ENCODE measurements at places on chromosomes 5 and 9.

DNA sequence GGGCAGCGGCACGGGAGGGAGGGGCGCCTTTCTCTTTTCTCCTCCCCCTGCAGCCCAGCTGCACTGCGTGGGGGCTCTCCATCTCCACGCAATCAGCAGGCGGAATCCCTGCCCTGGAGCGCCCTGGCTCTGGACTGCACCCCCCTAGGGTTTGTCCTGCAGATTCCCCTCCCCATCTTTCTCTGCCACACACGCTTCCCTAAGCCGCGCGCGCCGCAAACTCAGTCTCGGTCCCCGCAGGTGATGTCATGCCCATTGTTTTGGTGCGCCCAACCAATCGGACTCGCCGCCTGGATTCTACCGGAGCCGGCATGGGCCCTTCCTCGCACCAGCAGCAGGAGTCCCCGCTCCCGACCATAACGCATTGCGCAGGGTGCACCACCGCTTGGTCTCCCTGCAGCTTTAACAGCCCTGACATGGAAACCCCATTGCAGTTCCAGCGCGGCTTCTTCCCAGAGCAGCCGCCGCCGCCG lies at the start of gene KCNN2:
Gene KCNN2 (plus strand): TSS at position 347 of the 473 bp plus-strand sequence. CDS start 70 bp downstream, at position 417.
- peak; percentile 79 for DNase-seq

- no peak for DNase-seq
Observed at GRCh38 chr9:129177443-129177790, 644 bp downstream of the IER5L start.

GRCh38 chr9:7173139-7173538 lies 415.4 kb downstream of the KDM4C start:
- no peak for DNase-seq

DNA sequence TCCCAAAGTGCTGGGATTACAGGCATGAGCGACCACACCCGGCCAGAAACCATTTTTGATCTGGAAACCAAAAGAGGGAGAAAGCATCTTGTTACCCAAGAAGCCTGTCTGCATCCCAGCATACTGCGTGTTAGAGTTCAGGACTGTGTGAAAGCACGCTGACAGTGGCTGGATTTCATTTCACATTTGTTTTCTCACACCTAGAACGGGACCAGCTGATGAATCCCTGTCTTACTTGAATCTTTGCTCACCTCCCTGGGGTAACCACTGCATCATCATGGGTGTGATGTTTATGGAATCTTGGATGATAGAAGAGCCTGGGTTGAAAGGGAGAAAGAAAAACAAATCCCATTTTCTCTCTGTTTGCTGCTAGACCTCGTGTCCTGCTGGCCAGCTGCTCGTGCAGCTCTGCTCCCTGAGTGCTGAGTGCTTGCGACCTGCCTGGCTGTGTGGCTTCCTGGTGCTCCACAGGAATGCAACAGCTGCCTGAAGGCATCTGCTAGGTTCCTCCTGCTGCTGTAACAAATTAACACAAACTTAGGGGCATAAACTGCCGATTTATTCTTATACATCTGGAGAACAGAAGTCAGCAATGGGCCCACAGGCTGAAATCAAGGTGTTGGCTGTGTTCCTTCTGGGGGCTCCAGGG lies 378.3 kb upstream of the DAP start:
- DNase-seq: no peak

GRCh38 chr5:78515670-78516069 lies 132.9 kb downstream of the LHFPL2 start:
- no peak for DNase-seq

DNA sequence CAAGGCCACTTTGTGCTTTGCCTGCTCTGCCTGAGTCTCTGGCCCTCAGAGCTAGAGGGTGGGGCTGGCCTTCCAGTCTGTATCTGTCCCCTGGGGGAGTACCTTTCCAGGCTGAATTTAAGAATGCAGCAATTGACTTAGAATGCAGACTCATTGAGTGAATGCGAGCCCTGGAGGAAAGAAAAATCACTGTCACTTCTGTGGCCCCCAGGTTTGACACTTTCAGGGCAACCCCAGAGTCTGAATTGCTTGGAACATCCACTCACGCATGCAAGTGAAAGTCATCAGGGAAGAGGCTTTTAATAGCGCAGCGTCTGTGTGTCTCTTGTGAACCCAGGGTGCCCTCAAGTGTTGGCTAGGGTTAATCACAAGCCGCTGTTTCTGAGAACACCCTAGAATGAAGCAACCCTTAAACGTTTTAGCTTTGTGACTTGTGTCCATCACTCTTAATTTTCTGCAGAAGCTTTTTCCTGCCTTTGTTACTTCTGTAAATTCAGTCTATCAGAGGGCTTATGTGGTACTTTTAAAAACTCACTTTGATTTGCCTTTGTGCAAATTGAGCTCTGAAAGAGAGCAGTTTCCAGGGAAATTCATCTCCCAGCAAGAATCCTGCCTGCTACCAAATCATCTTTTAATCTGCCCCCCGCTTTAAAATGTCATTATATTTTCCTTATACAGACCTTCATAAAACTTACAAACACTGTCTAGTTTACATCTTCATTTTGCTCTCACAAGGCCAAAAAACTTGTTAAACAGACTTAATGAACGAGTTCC lies 146.8 kb upstream of the IQGAP2 start:
- DNase-seq: peak; percentile 5

GRCh38 chr5:76163111-76163628 lies 80.0 kb downstream of the SV2C start:
- DNase-seq: no peak

- DNase-seq: no peak
Observed at GRCh38 chr9:87372356-87372851, 125.3 kb upstream of the DAPK1 start.

DNA sequence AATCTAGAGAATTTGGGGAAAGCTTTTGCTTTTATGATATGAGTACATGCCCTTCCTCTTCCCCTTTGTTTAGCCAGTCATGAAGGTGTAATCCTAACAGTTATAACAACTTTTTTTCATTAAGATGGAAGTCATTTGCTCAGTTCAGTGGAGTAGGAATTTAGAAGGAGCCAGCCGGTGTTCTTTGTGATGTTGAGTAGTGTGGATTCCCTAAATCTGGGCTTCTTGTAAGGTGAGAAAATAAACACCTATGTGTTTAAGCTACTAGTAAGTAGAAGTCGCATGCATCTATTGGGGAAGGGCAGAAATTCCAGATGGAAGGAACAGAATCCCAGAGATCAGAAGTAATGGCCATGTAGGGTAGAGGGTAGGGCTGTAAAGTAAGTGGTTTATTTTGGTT lies 13.6 kb upstream of the CNTLN start:
- DNase-seq: no peak

GRCh38 chr9:116380496-116380995 lies 227.0 kb downstream of the PAPPA start:
- no peak for DNase-seq

DNA sequence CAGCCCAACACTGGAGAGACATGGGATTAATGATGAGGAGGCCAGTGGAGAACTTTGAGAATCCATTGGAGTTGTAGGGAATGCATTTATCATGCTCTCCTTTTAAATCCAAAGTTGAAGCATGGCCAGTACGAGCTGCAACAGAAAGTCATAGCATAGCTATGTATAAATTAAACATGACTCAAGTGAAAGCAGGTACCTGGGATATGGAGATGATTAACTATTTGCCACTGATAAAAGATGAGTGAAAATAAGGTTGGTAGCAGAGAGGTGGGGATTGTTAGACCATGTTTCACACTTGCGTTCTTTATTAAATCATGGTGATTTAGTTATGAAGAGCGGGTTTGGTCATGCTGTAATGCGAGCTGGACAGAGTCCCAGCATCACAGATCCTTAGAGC lies 189.6 kb downstream of the ARHGEF28 start:
- no peak for DNase-seq

- no peak for DNase-seq
Observed at GRCh38 chr9:95012035-95012708, 285.7 kb downstream of the AOPEP start.

- DNase-seq: no peak
Observed at GRCh38 chr5:4584982-4585381, 555.1 kb upstream of the ADAMTS16 start.

DNA sequence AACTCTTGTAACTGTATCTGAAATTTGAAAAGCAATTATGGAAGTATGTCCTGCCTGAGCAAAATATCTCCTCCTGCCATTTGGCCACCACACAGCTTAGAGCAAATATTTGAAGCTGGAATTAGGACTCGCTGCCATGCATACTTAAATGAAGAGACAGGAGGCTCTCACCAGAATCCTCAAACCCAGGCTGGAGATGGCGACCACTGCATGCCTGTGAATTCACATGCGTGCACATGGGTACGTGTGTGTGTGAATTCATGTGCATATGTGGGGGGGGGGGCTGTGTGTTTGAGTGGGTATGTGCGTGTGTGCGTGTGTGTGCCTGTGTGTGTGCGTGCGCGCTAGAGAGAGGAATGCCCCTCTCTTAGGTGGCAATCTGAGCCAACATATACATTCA lies 84.1 kb upstream of the IRX1 start:
- DNase-seq: no peak

- DNase-seq: no peak
Observed at GRCh38 chr9:27963836-27964235, 390.6 kb upstream of the C9orf72 start.

DNA sequence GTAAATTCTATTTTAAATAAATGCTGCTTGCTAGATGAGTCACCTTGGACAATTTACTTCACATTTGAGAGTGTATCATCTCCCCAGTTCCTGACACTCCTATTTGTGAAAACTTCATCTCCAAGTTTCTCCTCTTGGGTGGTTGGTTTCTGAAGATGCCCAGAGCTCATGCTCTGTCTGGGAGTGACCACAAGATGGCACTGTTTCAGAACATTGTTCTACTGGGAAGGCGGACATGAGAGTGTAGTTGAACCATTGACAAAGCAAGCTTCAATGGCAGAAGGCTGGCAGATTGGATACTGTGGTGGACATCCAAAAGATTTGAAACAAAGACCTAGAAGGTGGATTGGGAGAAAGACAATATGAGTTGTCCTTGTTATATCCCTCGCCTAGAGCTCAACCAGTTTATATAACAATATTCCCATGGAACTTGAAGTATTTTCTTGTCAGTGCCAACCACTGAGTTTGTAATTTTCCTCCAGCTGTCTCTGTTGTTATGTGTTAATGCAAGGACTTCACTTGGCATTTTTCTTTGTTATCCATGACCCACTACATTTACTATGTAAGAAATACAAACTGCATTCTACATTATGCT lies 234.3 kb upstream of the ANKH start:
- DNase-seq: no peak

GRCh38 chr5:91264311-91265051 lies 118.6 kb downstream of the ARRDC3 start:
- DNase-seq: no peak

DNA sequence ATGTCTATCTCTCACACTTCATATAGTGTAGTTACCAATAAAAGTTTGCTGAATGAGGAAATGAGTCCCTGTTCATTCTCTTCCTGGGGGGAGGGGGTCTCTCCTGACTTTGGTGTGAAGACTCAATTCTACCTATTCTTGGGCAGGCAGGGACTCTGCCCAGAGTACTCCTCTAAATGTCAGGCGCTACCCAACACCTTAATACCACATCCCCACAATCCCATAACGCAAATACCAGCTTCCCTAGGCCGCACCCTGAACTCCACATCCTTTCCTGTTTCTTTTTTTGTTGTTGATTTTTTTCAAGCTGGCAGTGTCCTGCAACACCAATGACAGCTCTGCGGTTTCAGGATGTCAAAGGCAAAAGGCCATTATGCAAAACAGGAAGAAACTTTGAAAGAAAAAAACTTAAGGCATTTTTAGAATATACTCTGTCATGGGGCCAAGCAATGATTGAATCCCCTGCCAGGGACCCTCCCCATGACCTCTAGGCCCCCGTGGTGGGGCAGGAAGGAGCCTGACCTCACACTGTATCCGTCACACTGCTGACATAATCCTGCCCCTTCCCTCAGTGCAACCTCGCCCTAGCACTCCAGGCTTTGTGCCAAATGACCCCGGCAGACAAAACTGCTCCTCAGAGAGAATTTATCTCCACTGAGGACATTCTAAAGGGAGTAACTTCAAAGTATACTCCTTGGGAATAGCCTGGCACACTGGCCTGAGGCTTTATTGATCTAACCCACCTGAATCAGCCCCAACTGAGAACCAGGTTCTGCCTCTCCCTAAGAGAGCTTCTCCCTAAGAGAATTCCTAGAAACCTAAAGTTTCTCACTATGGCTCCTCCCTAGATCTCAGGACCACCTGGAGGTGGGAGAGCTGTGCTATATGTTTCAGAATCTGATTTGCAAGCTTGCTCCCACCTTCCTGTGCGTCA lies 8.0 kb downstream of the B4GALT1 start:
- DNase-seq: no peak

DNA sequence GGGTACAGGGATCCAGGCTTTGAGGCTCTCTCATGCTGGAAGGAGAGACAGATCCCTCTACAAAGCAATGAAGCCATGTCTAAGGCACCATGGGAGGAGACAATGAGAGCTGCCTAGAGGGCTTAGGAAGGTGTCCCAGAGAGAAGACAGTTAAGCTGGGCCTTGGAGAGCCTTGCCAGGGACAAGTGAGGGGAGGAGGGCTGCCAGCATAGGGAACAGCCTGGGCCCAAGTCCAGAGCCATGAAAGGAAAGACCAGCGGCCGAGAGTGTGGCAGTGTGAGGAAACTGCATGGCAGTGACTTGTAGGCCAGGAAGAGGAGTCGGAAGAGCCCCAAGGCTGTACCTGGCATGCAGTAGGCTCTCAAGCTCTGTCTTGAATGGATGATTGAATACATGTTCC lies 88.5 kb downstream of the PSD2 start:
- DNase-seq: no peak

DNA sequence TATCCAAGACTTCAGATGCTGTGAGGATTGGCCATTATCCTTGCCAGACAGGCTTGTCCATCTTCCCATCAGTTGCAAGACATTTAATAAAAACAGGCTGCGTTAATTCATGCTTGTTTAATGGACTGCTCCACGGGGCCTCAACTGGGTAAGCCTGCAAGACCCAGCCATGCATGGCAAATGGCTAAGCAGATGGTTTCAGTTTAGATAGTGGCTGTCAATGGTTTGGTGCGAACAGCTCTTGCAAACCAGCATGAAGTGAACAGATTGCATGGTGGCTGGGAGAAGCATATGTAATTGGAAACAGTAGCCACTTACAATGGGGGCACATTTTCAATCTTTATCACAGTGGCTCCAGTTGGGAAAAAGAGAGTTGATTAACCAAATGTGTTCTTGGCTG lies 628.2 kb upstream of the KLF4 start:
- no peak for DNase-seq

DNA sequence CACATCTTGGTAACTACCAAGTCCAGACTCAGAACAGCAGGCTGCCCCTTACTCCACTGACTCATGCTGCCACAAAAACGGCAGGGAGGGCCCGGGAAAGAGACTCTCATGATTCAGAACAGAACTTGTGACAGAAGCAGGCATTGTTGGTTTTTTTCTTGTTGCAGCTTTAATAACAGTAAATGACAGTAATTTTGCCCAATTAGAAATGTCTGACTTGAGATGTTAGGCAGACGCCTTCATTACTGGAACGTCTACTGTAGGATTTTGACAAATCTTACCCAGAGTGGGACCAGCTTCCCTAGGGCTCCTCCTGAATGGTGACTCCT lies 77.9 kb downstream of the SEMA5A start:
- DNase-seq: no peak

DNA sequence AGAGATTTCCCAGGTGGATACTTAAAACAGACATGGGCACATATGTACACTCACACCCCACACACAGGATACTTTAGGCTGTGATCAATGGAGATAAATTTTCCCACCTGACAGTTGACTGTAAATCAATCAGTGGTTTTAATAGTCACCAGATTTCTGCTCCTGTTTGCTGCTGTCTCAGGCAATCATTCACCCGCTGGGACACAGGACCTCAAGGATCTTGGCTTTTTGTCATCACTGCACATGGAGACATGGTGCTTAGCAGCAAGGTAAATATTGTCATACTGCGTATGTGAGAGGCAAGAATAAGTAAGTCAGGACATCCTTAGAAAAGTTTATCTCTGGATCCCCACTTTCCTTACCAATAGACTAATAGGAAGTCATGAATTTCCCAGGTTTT lies 60.8 kb upstream of the KLF9 start:
- no peak for DNase-seq

Data from nucleus accumbens (tissue), 56 donors.